ENCODE measurements at places on chromosomes 4 and X.

DNA sequence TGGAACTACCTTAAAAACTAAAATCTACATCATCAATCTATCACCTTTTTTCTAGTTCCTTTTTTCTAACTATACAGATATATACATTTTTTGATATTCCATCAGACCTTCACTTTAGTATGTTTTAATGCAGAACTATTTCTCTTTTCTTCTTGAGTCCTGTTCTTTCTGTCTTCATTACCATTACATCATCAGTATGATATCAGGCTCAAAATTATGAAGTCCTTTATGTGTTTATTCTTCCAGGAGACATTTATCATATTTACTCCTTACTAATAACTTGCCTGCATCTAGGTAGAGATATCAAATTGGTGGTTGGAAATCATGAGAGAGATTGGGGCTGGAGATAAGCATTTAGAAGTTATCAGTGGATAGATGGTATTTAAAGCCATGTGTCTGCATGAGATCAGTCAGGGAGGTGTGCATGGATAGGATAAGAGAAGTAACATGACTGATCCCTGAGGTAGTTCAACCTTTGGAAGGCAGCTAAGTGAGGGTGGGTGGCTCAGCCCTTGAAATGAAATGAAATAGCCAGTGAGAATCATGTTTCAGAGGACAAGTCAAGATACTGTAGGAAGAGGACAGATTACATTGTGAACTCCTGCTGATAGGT, 43.1 kb downstream of the MRPL1 start:
- no peak for DNase-seq

- DNase-seq: no peak
Measured at GRCh38 chrX:66051980-66052379, 12.1 kb upstream of the VSIG4 start.

GRCh38 chr4:145101091-145101490, 3.0 kb downstream of the ABCE1 start:
- DNase-seq: no peak

- DNase-seq: no peak
Measured at GRCh38 chr4:147195386-147195785, 249.7 kb upstream of the TTC29 start.

DNA sequence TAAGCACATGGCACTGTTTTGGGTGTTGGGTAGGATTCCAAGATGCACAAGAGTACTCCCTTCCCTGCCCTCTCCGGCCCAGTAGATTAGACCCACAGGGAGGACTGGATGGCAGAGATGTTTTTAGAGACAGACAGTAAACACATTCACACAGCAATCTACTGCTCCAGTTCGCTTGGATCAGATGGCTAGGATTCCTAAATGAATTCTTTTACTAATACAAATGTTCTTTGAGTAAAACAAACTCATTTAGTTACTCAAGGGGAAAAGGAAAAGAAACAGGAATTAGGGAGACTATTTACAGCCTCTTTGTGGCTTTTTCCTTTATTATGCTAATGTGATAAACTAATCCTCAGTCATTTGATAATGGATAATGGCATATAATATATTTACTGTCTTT, 5.9 kb downstream of the SNX25 start:
- DNase-seq: no peak

DNA sequence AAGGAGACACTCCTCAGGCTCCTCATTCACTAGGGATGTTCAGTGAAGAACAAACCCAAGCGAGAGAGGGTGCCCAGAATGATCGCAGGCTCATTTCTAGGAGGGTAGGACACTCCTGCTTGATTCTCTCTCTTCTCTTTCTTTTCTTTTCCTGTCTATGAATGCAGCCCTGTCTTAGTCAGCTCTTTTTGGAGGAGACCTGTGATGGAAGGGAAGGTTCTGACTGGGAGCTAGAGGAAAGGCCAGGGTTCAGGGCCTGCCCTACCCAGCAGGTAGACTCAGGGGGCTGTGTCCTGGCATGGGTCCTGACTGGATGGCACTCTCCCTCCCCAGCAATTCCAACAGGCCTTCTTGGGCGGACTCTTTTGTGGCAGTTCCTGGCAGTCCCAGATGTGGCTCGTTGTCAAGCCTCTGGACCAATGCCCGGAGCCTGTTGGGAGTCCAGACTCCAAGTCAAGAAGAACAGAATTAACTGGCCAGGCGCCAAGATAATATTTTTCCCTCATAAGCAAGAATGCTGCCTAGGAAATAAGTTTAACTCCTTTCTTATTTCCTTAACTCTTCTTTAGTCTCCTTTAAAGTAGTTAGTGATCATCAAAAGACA, 139.4 kb upstream of the SCML1 start:
- no peak for DNase-seq

GRCh38 chrX:50204364-50204899, at the start of gene CCNB3:
CCNB3 (plus strand) TSS chrX:50204765; CDS start chrX:50285164, 80,399 bp downstream.
- peak; percentile 69 for DNase-seq

DNA sequence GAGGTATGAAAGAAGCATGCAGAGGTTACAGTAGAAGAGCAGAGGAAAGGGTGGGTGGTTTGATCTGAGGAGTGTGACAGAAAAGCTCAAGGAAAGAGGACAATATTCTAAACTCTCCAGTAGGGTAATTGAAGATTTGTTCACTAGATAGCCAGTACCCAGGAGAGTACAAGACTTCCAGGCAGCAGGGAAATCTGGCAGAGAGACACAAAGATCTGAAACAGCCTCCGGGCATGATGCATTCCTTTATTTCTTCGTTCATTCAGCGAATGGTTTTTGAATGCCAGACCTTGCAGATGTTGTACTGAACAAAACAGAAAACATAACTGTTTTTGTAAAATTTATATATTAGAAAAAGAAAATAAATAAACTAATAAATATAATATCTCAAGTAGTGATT, 766.6 kb downstream of the FAT4 start:
- DNase-seq: no peak

GRCh38 chr4:168811207-168811606, 198.8 kb downstream of the CBR4 start:
- no peak for DNase-seq

DNA sequence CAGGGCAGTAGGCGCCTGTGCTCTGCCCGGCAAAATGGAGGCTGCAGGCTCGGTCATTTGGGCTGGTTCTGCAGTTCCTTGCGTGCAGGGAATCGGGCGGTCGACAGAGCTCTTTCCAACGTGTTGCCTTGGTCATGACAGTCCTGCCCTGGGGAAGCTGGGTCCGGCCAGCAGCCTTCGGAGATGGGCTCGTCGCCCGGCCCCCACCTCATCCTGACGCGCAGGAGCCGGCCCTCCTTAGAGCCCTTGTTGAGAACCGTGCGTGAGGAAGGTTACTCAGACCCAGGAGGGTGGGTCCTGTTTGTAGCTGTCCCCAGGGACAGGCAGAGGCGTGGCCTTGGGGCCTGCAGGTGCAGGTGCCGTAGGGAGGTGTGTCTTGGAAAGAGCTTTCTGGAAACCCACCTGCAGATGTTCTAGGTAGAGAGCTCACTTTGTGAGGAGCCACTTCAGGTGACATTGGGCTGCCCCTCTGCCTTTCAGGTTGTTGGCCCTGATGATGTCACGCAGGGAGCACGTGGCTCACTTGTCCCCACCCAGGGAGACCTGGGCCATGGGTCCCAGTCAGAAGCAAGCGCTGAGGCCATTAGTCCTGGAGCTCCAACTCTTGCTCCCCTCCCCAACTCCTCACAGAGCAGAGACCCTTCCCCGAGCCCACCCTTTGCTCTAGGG, 15.2 kb upstream of the HGFAC start:
- DNase-seq: no peak

DNA sequence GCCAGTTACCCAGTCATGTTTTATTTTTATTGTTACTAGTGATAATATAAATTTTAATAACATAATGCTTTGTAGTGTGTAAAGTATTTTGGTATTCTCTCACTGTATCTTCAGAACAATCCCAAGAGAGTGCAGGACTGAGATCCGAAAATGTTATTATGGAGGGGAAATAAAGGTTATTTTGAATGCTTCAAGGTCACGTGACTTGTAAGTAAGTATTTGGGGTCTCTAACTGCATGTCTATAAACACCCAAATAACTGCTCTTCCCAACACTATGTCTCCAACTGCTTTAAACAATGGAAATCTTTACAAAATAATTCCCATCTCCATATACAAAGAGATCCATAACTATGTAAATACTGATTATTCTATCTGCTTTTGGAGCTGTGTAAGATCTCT, 302.2 kb downstream of the LDB2 start:
- no peak for DNase-seq

- DNase-seq: peak; percentile 10
Measured at GRCh38 chr4:113499696-113500095, 261.8 kb downstream of the CAMK2D start.

DNA sequence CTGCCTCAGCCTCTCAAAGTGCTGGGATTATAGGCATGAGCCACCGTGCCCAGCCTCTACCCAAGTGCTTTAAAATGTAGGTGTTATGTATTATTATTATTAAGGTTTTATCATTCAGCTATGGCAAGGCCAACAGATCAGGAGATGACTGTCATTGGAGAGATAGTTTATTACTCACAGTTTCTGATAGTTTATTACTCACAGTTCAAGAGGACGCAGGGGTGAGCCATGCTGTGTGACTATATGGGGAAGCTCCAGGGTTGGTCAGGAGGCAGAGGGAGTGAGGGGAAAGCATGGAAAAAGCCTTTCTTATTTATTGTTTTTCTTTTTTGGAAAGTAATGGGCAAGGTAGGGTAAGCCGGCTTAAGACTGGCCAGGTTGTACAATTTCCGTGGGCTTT, 25.4 kb upstream of the ARSD start:
- no peak for DNase-seq

- no peak for DNase-seq
Measured at GRCh38 chr4:2691952-2692435, 64.1 kb downstream of the TNIP2 start.

- DNase-seq: no peak
Measured at GRCh38 chrX:107374132-107374531, 75.3 kb upstream of the FRMPD3 start.

- DNase-seq: peak; percentile 62
Measured at GRCh38 chrX:155767051-155767875, 113.9 kb upstream of the VAMP7 start.

- DNase-seq: no peak
Measured at GRCh38 chr4:94924566-94924965, 166.8 kb downstream of the BMPR1B start.

DNA sequence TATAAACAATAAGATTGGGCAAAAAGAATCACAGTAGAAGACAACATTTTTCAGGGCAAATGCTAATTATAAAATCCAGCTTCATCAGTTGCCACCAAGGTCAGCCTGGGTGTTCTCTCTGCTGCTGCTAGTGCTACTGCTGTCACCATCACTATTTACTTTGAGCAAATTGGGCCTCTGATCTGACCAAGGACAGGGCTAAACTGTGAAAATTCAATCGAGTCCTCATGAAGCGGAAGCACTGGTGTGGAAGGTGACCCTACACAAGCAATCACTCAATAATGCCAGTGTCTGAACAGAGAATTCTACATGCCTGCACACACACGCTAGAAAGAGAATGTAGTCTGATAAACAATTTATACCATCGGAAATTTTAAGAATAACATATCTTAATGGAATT, 122.9 kb upstream of the TTC29 start:
- DNase-seq: no peak

DNA sequence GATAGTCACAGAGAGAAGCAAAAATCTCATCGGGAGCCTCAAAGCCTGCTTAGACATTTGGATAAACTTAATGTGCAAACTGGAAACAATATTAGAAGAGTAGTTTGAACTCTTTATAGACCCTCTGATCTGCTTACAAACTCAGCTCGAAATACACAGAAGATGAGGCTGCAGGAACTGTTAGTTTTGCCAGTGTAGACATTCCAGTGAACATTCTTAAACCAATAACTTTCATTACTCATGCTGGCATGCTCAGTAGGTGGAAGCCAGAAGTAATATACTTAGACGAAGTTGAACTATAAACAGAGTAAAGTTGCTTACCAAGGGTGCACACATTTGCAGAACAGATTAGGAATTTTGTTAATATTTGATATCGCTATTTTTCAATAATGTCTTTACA, 303.5 kb downstream of the ANKRD50 start:
- DNase-seq: no peak

All from urothelium cell line (cell line).